ENCODE measurements at places on chromosomes 12 and 14. TPM values are rescaled to one million over a fixed set of nuclear protein-coding genes. Genes with fewer than 3 reads are reported as not detected.

- no peak for DNase-seq
Measured at GRCh38 chr12:32002848-32003493, 43.8 kb downstream of the RESF1 start.

- no peak for DNase-seq
Measured at GRCh38 chr12:103901518-103902173, 28.6 kb upstream of the HSP90B1 start.

DNA sequence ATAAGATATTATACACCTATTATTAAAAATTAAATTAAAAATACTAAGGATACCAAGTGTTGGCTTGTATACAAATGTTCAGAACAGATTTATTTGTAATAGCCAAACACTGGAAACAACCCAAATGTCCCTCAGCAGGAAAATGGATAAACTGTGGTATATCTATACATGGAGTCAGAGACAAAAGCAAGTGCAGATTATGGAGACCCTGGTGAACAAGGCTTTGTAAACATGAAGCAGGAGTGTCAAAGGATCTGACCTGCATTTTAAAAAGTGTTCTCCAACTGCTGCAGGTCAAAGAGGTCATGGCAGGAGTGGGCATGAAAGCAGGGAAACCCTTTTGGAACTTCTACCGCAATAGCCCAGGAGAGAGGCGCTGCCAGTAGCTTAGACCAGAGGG is 181.6 kb downstream of the STXBP6 start:
- no peak for DNase-seq

DNA sequence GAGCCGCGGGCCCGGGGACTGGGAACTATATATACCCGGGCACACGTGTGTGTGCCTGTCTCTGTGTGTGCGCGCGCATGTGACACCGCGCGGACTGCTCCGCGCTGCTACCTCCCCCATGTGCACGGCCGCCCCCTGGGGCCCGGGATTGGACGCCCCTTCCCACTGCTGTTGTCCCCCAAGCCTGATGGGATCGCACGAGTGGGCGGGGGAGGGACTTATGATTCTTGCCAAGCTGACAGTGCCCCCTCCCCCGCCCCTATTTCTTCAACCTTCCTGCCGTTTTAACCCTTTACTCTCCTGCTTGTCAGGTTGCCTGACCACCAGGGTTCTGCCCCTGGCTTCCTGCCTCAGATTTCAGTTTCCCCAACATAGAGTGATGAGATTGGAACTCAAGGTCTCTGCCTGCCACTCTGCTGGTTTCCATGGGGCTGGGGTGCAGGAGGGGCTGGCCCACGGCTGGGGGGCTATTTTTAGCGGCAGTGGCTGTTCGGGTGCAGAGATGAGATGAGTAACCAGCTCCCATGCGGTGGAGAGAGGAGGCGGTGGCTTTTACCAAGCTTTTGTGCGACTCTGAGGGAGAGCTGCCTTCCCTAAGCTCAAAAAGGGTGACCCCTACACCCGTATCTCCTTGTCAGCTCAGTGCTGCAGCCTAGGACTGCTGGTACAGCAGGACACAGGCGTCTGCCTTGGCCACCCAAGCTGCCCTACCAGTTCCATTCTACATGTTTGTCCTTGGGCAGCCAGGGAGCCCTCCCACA is at the start of gene DDN:
DDN (minus strand) TSS at position 5 of the 761 bp plus-strand sequence. CDS start 88 bp downstream, outside the sequence.
- no peak for DNase-seq

GRCh38 chr14:54782751-54783659 is 119.6 kb downstream of the GCH1 start:
- no peak for DNase-seq

DNA sequence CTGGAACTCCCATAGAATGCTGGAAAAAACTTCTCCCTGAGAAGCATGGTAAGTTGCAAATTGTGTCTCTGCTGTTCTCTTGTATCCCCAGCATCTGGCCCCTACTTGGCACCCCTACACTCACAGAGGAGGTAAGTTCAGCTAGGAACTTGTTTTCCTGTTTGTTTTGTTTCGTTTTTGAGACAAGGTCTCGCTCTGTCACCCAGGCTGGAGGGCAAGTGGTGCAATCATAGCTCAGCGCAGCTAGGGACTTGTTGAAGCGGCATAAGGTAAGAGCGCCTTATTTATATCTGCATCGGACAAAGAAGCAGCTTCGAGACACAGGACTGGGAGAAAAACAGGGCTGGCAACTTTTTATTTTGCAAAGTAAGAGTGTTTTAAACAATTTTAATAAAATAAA is 18.5 kb upstream of the ANO2 start:
- no peak for DNase-seq

DNA sequence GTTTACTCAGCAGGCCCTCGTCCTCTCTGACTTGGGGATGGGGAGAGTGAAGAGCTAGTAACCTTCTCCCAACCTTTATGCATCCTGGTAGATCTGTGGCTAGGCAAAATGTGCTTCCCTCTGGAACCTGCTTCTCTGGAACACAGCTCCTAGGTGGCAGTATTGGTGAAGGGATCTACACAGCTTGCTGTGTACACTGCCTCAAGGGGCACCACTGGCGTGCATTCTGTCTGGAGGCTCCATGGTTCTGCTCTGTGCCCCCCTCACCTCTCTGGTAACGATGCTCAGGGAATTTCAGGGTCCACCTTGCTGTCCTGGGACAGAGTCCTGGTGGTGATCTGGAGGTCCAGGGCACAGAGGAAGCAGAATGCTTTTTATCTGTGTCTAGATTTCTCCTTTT is 43.5 kb upstream of the KCNA5 start:
- no peak for DNase-seq

- DNase-seq: no peak
Measured at GRCh38 chr14:84202486-84202885, 1327.5 kb upstream of the FLRT2 start.

DNA sequence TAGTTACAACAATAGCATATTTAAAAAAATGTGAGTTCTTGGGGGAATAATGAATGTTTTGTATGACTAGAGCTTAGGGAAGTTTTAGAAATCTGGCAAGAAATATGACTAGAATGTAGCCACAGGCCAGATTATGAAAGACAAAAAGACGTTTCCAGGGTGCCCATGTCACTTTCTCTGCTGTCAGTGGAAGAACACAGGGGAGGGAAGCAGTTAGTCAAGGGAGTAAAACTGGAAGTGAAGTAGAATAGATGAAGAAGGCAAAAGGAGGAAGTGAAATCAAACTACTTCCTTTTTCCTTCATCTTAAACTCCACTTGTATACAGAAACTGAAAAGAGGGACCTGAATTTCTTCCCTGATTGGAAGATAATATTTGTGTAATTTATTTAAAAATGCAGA is 81.2 kb upstream of the ATP2B1 start:
- DNase-seq: no peak

DNA sequence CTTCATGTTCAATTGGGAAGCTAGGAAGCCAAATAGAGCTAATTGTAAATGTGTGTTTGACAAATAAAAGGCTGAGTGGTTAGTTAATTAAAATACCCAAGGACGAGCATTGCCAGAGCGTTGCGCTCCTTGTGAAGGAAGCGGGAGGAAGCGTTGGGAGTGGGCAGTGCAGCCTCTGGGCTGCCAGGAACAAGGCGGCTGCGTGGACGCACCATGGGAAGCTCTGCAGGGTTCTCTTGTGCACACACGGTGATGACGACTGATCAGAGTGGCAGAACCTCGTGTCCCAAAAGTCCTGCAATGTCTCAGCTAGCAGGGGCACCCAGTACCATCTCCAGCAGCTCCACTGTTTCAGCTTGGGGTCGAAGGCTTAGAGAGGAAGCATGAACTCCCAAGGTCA is 546.6 kb upstream of the TMEM132C start:
- DNase-seq: no peak

GRCh38 chr14:102479777-102480176 is 29.8 kb downstream of the ANKRD9 start:
- DNase-seq: peak; percentile 40

- DNase-seq: no peak
Measured at GRCh38 chr12:68963856-68964745, 31.1 kb upstream of the CPM start.

GRCh38 chr12:75657831-75658230 is 146.4 kb upstream of the KRR1 start:
- DNase-seq: no peak

Gene AMN1
- total RNA-seq: 31.9 TPM

Gene HOXC11
- not detected for total RNA-seq

Gene DENR
- 20.4 TPM for total RNA-seq

All from prostate gland (tissue), 2 donors.